ENCODE measurements at places on chromosomes 1 and 21.

GRCh38 chr1:193763266-193763665, 576.9 kb upstream of the B3GALT2 start:
- DNase-seq = no peak

DNA sequence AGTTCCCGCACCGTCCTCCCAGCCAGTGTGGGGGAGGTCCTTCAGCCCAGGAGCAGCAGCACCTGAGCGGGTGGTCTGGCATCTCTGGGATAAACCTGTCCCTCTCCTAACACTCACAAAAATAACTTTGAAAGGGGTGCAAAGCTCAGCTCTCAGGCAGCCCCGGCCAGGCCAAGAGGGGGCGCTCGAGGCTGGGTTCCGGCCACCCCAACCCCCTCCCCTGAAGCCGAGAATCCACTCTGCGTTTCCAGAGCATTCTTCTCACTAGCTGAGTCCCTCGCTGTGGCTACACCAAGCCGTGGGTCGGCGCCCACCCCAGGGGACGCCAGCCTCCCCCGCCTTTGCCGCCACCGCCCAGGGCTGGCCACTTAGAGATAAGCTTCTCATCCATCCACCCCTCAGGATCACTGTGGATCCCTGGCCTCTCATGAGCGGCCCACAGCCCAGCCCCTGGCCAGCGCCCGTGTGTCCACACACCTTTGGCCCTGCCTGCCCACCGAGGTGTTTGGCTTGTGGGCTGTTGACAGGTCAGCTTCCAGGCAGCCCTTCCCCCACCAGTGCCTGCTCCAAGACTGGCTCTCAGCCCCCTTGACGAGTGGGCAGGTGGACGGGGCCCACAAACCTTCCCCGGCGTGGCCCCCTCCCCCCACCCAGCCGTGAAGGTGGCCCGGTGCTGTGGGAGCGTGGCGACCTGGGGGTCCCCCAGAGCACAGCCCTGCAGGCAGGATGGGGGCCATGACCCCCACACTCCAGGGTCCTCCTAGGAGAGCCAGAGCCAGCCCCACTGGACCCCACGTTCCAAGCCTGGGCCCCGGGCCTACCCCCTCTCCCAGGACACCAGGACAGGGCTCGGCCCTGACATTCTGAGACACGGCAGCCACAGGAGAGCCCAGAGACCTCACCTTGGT, 1.9 kb downstream of the FTCD start:
- DNase-seq = peak; percentile 92

DNA sequence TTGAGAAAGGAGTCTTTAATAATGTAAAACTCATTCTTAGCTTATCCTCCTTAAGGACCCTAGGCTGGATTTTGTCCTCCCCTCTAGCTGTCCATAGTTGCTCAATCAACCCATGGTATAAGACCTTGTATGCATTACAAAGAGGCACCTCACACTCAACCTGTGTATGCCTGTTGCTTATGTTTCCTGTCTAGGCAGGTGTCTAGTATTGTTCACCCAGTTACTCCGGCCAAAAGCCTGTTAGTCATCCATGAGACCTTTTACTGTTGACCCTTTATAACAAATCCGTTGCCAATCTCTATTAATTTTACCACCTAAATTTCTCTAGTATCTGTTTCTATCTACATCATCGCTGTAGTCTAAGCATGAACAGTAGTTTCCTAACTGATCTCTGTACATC, 3.7 kb downstream of the LYPLAL1 start:
- no peak for DNase-seq

DNA sequence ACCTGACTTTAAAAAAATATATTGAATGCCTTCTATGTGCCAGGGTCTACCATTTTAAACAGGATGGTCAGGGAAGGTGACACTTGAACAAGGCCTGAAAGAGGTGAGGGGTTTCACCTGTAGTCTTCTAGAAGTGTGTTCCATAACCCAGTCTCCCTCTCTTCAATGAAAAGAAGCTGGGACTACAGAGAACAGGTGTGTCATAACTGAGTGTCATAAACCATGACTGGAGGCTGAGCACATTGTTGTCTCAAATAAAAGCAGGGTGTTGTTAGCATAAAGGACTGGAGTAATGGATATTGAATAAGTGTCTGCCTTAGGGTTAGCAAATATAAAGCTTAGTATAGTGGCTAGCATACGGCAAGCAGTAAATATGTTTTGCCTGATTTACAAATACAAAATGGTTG, 65.4 kb downstream of the SYDE2 start:
- DNase-seq = no peak

- DNase-seq = no peak
Observed at GRCh38 chr1:61504852-61505390, 220.0 kb downstream of the TM2D1 start.
